ENCODE measurements at places on chromosomes 5 and 9.

GRCh38 chr9:95004411-95005277 is 278.1 kb downstream of the AOPEP start:
- DNase-seq, result peak; percentile 39

- no peak for DNase-seq
These were observed 54.5 kb downstream of the PDE4D start for GRCh38 chr5:59838989-59839388.

- DNase-seq, result no peak
These were observed 53.9 kb upstream of the RNU6ATAC start for GRCh38 chr9:134218230-134218629.

DNA sequence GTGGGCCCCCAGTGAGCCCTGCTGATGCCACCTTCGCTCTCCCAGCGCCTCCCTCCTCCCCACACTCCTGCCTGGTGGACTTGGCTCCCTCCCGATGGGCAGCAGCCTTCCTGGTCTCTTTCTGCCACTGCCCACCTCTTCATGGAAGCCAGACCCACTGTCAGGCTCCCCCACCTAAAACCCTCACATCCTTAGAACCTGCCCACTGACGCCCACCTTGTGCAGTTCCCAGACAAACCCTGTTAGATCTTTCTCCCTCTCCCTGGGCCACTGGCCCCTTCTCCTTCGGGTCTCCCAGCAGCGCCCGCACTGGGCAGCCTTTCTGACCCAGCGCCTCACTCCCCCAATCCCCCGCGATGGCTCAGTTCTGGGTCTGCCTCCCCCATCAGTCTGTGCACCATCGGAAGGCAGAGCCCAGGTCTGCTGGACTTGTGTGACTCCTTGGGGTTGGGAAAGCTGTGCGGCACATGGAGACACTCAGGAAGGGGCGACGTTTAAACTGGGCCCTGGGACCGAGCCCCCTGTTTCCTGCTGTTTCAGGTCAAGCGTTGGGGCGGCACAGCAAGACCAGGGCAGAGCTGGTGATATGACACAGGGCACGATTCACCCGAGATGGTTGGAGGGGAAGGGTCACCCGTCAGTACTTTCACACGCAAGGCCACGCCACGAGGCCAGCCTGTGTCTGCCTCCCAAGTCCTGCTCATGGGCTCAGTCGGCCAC is 17.4 kb downstream of the MYMK start:
- no peak for DNase-seq

DNA sequence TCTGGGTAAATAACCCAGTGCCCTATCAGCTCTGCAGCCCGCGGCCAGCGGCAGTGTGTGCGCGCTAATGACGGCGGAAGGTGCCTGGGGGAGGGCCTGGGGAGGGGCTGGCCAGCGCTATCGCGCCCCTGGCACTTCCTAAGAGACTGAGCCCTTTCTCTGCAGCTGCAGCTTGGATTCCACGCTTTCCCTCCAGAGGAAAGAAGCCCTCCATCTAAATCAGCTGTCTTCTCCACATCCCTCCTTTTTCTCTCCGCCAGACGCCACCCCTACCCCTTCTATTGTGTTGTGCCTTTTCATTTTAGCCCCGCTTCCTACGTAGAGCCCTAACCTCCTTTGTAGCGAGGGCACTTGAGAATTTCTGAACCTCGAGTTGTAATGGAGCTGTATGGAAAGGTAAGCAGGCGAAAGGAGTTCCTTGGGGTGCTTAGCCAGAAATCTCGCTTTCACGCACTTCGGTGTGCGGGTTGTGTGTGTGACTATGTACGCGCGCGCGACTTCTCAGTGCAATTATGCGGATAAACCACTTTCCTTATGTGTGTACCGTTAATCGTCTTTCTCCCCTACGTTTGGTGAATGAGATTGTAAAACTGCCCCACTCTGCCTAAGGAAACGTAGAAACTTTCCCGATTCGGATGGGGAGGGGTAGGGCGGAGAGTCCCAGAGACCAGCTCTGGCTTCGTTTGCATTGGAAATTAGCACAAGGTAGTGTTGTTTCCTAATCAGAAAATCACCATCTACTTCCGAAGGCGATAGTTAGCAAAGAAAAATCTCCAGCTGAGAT is 664 bp upstream of the RAB3C start:
- DNase-seq, result peak; percentile 20

- no peak for DNase-seq
These were observed 40.4 kb upstream of the DEPDC1B start for GRCh38 chr5:60740322-60740721.

- DNase-seq, result no peak
These were observed 142.4 kb downstream of the ELAVL2 start for GRCh38 chr9:23683611-23684061.

- DNase-seq, result no peak
These were observed 73.7 kb upstream of the FST start for GRCh38 chr5:53406630-53407316.

- DNase-seq, result no peak
These were observed 488.0 kb upstream of the CTNND2 start for GRCh38 chr5:12392246-12392645.

- no peak for DNase-seq
These were observed 14.1 kb downstream of the NDUFA8 start for GRCh38 chr9:122145592-122145863.

DNA sequence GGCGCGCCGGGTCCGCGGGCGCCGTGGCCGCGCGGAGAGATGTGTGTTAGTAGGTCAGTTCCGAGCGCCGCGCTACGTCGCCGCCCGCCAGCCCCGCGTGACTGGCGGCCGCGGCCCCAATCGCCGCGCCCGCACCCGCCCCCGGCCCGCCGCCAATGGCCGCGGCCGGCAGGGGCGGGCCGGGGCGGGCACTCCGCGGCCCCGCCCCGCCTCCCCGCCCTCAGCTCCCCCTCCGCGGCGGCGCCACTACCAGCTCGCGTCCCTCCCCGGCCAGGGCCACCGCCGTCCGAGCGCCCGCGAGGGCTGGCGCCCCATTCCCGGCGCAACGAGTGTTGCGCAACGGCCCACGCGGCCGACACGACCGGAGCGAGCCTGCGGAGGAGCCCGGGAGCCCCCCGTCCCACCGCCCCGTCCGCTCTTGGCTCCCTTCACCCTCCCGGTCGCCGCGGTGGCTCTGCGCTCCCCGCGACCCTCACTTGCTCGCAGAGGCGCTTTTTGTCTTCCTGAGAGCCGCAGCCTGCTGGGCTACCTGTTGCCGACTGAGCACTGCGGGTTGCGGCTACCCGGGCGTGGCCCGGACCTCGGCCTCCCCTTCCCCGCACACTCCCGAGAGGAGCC is at the start of gene NFIL3:
NFIL3 (minus strand) TSS at position 48 of the 618 bp plus-strand sequence. CDS start 13,098 bp downstream, outside the sequence.
- peak; percentile 59 for DNase-seq

- no peak for DNase-seq
These were observed 42.1 kb upstream of the STXBP1 start for GRCh38 chr9:127569886-127570401.

DNA sequence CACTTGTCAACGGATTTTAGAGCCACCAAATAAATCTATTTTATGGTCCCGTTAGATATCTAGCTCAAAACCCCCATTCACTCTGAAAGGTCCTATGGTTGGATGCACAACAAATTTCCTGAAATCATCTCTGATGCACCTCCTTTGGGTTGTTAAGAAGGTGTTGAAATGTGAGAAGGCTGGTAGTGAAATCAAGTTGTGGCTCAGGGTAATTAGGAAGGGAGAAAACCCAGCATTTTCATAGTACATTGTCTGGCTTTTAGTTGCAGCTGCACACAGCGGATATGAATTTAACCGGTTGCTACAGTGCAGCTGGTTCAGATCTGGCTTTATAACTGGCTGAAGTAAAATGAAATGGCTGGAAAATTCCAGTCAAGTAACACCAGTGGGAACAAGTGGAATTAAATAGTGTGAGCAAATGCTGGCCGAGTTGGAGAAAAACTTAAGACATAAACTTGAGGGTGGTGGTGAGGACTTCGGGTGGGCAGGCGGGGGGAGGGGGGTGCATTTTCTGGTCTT is 17.6 kb downstream of the RGMB start:
- DNase-seq, result no peak

DNA sequence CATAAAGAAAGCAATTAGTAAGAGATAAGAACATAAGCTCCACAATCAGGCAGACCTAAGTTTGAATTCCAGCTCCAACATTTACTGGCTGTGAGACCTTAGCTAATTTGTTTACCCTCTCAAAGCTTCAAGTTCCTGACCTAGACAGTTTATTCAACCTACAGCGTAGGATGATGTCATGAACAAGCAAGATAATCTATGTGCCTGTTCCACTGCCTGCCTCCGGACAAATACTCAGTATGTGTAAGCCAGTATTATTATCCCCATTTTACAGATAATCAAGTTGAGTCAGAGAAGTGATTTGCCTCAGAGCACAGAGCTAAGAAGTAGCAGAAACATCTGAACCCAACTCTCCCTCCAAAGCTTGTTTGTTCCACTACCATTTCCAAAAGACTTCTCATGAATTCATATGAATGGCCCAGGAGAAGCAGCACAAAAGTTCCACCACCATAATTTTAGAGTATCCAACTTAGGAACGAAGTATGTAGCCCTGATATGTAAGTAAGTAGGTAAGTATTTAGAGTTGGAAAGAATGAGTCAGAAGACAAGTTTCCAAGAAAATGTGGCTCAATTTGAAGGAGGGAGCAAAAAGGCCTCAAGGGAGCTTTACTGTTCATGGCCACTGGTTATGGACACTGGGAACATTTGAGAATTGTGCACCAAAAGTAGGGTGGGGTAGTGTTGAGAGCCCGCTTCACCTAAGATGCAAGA is 398.2 kb downstream of the NFIB start:
- no peak for DNase-seq

DNA sequence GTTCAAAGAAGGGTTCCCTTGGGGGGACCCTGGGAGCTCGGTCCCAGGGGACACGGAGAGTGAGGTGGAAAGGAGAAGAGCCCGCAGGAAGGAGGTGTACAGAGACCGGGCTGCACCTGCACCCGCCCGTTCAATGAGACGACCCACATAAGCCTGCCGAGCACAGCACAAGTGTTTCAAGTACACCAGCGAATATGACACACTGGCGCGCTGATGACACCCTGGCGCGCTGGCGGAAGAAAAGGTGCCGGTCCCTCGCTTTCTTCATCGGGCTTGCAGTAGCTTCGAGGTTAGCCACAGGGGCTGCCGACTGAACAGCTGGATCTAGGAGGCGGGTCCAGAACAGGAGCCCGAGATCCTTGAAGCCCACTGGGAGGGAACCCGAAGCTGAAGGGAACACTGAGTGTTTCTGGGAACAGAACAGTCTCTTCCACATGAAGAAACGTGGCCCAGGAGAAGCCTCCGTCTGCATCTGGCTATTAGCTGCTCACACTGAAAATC is 1.4 kb downstream of the TBC1D9B start:
- no peak for DNase-seq

GRCh38 chr5:59597690-59598546 is 295.6 kb downstream of the PDE4D start:
- DNase-seq, result no peak

- no peak for DNase-seq
These were observed 25.2 kb upstream of the HSD17B4 start for GRCh38 chr5:119427060-119427459.

DNA sequence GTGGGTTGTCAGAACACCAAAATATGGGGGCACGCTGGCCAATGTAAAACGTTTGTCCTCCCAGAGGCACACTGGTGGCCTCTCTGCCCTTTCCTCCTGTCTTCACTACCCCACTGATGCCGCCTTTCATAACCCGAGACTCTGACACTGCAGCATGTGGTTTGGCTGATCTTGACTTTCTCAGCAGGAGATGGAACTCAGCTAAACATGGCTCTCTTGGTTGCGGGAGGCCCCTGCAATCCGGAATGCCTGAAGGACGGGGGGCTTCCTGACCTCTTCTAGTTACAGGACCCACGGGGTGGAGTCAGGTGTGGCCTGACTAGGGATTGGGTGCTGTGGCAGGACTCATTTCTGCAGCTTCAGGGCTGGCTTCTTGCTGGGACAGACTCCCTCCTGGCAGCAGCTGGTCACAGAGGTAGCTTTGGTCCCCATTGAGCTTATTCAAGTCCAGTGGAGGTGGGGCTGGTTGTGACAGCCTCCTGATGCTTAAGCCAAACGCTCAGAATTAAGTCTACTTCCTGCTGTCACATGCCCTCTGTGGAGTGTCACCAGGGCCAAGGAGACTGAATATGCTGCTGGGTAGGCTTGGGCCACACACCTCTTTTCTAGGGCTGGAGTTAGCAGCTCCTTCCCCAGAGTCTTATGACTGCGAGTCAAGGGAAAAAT is 44.2 kb downstream of the NXNL2 start:
- no peak for DNase-seq

GRCh38 chr9:117354997-117355396 is 59.9 kb downstream of the ASTN2 start:
- no peak for DNase-seq

GRCh38 chr5:93039888-93040287 is 541.1 kb downstream of the NR2F1-AS1 start:
- no peak for DNase-seq

GRCh38 chr5:150596826-150597225 is 43.6 kb upstream of the SYNPO start:
- no peak for DNase-seq

- no peak for DNase-seq
These were observed 481.9 kb downstream of the ZNF608 start for GRCh38 chr5:124264499-124264898.

DNA sequence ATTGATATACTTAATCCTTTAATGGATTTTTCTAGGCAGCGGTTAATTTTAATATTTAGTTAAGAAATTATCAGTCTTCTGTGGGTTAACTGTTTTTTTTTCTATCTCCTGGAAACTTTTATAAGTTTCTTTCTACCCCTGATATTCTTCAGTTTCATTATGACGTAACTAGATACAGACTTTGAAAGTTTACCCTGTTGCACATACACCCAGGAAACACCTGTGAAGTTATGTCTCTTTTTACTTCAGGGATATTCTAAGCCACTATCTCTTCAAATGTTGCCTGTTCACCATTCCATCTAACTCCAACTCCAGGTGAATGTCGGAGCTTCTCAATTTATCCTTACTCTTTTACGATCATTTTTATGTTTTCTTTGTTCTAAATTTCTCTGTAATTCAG is 329.0 kb downstream of the ICE1 start:
- no peak for DNase-seq

GRCh38 chr9:92308893-92309292 is 15.4 kb upstream of the IARS1 start:
- DNase-seq, result no peak

DNA sequence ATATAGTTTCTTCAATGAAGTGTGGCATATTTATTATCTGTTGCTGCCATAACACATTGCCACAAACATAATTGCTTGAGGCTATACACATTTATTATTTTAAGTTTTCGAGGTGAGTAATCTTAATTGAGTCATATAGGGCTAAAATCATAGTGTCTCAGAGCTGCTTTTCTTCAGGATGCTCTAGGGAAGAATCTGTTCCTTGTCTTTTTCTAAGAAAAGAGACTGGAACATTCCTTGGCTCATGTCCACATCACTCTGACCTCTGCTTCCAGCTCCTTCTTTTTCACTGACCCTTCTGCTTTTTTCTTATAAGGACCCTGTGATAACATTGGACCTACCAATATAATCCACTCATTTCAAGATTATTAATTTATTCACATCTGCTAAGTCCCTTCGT is 632.4 kb upstream of the TYRP1 start:
- DNase-seq, result no peak

- DNase-seq, result no peak
These were observed 66.7 kb downstream of the IQGAP2 start for GRCh38 chr5:76469656-76470290.

All from ELF-1 (cell line).